Kidney epithelial cell (primary cell): ENCODE measurements at places on chromosomes 5 and 9.

- DNase-seq, result no peak
Measured at GRCh38 chr9:123411191-123411590, 55.2 kb downstream of the CRB2 start.

DNA sequence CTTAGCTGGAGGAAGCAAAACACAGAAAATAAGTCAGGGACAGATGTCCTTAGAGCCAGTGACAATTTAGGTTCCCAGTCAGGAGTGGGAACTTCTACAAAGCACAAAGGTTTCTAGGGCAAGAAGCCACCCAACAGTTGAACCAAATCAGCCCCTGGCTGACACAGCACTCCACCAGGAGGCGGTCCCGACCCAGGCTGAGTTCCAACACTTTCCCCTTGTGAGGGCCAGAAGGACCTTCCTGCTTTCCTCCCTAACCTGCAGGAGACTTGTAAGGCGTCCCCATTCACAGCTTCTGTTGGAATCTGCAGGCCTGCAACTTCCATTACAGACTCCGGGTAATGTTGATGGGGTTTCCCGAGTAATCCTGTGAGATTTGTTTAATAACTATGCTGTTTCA lies 416.4 kb upstream of the IRX1 start:
- no peak for DNase-seq

GRCh38 chr5:80797428-80798024 lies 142.7 kb upstream of the DHFR start:
- no peak for DNase-seq

DNA sequence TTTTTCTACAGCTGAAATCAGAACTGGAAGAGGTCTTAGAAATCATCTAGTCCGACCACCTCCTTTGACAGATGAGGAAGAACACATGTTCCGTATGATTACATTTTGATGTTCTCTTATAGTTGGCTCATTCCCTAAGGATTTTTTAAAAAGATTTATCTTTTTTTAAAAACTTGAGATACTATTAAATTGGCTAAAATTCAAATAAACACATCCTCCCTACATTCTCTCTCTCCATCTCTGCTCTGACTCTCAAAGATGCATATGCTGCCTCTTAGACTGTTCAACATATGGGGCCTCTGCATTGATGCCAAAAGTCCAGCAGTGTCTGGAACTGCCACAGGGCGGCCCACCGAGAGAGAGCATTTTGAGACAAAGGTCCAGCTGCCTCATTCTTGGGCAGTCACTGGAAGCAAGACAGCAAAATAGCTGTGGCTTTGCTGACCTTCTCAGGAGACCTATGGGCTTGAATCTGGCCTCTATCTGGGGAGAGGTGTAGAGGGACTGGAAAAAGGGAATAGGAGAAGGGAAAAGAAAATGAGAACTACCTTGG lies 12.8 kb upstream of the TSSK1B start:
- DNase-seq, result no peak

DNA sequence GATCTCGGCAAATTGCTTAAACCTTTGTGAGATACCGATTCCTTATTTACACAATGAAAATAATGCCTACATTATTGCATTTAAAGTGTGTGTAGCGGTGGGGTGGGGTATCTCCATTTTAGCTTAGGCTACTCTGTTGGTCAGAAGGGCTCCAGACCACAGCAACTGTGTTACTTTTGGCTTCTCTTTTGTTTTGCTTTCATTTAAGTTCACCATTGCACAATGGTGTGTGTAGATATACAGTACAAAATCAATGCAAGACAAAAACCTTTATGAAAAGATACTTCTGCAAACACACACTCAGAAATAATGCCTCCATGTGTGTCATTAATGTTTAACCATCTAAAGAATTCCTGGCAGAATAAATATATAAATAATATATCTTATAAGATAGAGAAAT lies 279.4 kb downstream of the FBXL17 start:
- DNase-seq, result no peak

DNA sequence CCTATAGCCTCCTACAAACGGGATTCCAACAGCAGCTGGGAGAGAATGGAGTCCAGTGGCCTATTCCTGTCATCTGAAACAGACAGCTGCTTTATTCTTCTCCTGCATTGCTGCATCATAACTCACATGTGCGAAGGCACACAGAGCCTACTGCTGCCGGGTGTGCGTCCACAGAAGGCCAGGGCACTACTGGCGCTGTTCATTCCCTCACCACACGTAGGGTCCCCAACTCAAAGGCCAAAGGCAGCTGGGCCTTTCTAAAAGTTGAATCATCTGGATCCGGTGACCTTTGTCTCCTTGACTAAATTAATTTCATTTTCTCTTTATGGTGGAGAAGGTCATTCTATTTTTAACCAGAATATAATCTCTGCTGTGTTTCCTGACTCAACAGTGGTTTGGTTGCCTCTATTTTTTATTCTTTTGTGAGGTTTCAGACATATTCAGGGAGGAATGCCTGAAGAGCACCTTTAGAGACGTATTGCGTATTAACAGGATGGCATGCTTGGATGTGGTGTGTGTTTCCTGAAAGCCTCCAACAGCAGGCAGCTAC lies 10.8 kb upstream of the SPATA24 start:
- no peak for DNase-seq

- DNase-seq, result no peak
Measured at GRCh38 chr5:23014266-23014665, 161.1 kb upstream of the CDH12 start.

DNA sequence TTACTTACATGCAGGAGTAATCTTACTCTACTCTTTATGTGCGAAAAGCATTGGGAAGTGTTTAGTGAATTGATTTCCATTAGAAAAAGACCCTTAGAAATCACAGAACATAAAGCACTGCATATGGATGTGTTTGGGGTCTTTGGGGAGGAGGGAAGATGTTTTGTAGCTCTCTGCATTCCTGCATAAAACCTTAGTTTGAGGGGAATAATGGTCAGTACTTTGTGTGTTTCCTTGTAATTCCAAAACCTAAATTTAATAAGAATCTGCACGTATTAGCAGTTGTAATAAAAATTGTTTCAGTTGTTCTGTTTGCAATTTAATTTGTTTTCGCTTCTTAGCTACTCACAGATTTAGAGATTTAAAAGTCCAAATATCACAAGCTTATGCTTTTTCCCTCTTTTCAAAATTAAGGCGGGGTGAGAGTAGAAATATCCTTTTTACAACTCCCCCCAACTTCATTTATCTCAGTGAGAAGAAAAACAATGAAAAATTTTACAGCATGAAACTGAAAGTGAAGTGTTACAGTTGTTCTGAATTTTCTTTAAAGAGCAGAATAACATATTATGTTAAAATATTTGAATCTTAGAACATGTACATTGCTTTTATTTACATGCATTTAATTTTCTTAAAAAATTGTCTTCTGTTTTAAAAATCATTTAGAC lies 143.8 kb downstream of the SMARCA2 start:
- no peak for DNase-seq

DNA sequence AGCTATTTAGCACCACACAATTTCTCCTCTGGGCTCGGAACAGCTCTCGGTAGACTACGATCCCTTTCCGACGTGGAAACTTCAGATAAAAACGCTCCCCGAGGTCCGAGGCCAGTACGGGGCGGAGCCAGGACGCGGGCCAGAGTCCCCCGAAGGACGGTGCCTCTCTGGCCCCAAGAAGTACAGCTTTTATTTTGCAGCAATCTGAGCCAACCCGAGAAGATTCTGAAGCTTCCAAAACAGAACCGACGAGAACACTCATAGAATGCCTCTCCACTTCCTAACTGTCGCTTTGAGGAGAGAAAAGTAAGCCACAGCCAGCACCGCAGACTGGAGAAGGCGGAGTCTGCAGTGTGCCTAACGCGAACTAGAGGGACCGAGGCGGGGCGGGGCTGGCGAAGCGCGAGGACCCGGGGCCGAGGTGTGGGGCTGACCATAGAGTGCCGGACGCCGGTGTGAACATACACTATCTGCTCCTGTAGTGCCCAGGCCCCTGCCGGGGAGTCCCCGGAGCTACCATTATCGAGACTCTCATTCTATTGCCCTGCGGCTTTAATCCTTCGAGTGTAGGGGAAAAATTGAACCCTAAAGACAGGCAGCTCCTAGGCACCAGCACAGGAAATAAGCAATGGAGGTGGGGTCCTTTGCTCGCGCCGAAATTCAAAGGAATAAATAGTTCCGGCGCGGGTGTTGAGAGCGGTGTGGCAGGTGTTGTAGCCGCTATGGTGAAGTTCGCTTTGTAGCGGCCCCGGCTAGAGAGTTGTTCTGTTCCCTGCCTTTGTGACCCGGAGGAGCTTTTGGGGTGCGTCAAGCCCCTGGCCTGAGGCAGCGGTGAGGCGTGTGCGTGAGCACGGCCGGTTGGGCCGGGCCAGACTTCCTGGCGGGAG lies at the start of gene SMC2:
SMC2 (plus strand) TSS at position 663 of the 887 bp plus-strand sequence. CDS start 1,076 bp downstream, outside the sequence.
- peak; percentile 63 for DNase-seq

DNA sequence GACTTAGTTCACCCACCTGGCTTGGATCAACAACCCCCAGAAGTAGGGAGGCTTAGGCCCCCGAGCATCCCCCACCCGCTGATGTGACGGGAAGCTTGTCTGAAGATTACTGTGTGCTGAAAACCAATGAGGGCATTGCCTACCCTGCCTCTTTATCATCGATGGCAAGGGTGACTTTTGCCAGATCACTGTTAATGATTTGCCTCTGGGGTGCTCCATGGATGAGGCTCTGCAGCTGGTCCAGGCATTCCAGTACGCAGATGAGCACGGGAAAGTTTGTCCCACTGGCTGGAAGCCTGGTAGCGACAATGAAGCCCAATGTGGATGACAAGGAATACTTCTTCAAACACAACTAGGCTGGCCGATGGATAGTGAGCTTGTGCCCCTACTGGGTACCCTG lies 22.0 kb downstream of the RUFY1 start:
- DNase-seq, result no peak

GRCh38 chr9:91560301-91560700 lies 136.7 kb upstream of the NFIL3 start:
- DNase-seq, result peak; percentile 54

DNA sequence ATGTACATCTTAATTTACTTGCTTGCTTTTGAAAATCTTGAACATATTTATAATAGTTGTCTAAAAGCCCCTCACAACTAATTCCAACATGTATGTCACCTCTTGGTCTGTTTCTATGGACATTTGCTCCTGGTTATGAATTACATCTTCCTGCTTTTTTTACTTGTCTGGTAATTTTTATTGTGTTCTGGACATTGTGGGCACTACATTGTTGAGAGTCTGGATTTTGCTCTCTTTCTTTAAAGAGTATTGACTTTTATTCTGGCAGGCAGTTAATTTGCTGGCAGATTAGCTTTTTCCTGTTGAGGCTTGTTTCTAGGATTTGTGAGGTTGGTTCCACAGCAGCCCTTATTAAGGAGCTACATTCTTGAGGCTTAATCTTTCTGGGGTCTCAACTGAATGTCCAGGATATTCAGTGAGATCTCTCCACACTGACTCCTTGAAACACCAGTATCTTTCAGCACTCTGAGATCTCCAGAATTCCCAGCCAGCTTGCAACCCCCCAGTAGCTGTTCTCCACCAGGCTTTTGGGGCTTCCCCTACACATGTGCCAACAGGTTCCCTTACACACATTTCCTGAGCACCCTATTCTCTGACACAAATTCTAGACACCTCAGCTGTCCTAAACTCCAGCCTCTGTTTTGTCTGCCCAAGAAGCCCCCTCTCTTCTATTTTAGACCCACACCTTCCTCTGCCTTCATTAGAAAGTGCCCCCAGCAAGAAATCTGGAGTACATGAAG lies 27.4 kb downstream of the KIAA1191 start:
- DNase-seq, result no peak

GRCh38 chr9:15856591-15856990 lies 303.7 kb downstream of the CCDC171 start:
- DNase-seq, result no peak

- no peak for DNase-seq
Measured at GRCh38 chr5:146624179-146624578, 108.2 kb upstream of the GPR151 start.

DNA sequence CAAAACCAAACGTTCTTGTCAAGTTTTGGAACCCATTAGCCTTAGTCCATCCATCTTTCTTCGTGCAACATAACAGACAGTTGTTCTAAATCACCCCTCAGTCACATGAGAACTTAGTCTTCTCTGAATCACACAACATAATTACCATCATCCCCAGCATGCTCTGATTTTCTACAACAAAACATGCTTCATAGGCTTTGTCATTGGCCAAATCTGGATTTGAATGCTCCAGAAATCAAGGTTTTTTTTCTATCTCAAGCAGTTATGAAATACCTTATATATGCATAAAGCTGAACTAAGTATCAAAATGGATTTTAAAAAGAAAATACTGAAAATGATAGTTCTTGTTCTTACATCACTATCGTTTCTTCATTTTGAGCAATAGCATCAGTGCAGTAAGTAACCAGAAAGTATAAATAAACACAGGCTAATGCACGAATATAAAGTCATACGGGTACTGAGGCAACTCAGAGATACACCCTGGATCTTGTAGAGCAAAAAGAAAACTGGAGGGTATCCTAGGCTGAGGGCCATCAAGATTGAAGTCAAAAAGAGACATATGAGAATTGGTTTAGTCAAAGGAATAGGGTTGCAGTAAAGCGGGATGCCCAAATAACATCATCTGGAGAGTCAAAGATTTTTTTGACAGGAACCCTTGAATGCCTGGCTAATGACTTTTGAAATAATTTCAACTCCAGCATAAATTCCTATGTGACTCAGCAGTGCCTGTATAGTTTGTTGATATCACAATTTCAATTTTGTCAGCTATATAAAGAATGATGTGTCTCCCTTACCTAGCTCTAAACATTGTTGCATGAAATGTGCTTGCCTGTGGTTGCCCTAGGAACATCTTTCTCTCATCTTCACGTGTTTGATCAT lies 164.7 kb downstream of the ADAMTSL1 start:
- no peak for DNase-seq

- no peak for DNase-seq
Measured at GRCh38 chr9:98087420-98088354, 31.2 kb downstream of the NANS start.

GRCh38 chr5:168364151-168364661 lies 72.8 kb downstream of the WWC1 start:
- peak; percentile 69 for DNase-seq

GRCh38 chr5:129019401-129019908 lies 54.2 kb downstream of the SLC27A6 start:
- no peak for DNase-seq

GRCh38 chr5:173753307-173754168 lies 134.6 kb upstream of the CPEB4 start:
- DNase-seq, result no peak

DNA sequence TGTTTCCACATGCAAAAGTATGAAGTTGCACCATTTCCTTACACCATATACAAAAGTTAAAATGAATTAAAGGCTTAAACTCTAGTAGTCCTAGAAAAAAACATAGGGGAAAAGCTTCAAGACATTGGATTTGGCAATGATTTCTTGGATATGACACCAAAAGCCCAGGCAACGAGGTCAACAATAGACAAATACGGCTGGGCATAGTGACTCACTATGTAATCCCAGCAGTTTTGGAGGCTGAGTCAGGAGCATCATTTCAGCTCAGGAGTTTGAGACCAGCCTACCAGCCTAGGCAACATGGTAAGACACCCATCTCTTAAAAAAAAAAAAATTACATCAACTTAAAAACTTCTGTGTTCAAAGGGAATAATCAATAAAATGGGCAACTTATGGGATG lies 30.9 kb upstream of the SREK1 start:
- no peak for DNase-seq
